ENCODE measurements at places on chromosomes 7 and 10. TPM values are rescaled to one million over a fixed set of nuclear protein-coding genes. Genes with fewer than 3 reads are reported as not detected.
A peak's percentile ranks its signal among the peaks of the same experiment; 100 is the strongest.

GRCh38 chr10:43965918-43966570 is 317.4 kb upstream of the ZNF32 start:
- no peaks in the 10 kb centered on the region for H3K36me3 ChIP-seq
- H3K27me3 ChIP-seq = peaks cover 2% of the 10 kb centered on the region
- no peak for DNase-seq
- no peak overlapping the region for H3K27ac ChIP-seq
- no peak overlapping the region for H3K4me3 ChIP-seq
- peaks cover 19% of the 10 kb centered on the region for H3K4me1 ChIP-seq

DNA sequence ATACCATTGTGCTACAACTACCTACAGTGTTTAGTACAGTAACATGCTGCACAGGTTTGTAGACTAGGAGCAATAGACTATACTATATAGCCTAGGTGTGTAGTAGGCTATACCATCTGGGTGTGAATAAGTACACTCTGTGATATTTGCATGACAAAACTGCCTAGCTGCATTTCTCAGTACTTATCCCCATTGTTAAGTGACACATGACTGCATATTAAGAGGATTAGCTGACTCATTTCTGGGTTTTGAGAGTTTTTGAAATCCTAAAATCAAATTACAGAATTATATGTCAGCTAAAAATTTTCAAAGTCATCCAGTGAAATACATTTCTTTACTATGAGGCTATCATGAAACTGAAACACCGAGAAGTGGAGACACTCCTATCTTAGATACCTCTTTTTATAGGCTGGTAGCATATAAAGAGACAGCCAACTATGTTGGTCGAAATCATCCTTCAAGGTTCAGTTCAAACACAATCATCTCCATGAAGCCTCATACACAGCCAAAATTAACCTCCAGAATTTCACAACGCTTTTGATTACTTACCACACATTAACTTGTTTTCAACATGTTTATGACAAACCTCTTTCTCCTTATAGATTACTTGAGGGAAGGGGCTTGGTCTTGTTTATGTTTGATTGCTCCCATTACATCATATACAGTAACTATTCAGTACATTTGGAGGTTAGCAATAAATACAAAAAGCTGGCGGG is 89.8 kb upstream of the ANK3 start:
- H3K4me1 ChIP-seq = peaks cover 6% of the 10 kb centered on the region
- H3K27me3 ChIP-seq = no peaks in the 10 kb centered on the region
- DNase-seq = no peak
- H3K36me3 ChIP-seq = no peaks in the 10 kb centered on the region

GRCh38 chr10:88926566-88927415 is 25.8 kb downstream of the ACTA2 start:
- H3K36me3 ChIP-seq = no peaks in the 10 kb centered on the region
- DNase-seq = peak; percentile 96
- H3K4me3 ChIP-seq = no peak overlapping the region
- peak overlapping the region; percentile 93 for H3K27ac ChIP-seq
- peaks cover 14% of the 10 kb centered on the region for H3K4me1 ChIP-seq
- no peaks in the 10 kb centered on the region for H3K27me3 ChIP-seq

DNA sequence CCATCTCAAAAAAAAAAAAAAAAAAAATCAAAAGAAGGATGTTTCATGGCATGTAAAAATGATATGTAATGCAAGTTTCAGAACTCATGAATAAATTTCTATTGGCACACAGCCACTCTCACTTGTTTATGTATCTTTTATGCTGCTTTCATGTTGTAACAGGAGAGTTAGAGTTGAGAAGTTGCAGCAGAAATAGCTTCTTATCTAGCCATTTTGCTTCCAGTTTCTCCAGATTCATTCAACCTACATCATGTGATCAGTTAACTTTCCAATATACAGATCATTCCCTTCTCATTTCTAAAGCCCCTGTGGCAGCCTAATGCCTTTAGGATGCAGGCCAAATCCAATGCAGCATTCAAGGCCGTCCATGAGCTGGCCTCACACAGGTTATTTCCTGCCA is 30.4 kb downstream of the ZNF786 start:
- no peak overlapping the region for H3K27ac ChIP-seq
- H3K27me3 ChIP-seq = no peaks in the 10 kb centered on the region
- no peaks in the 10 kb centered on the region for H3K36me3 ChIP-seq
- H3K4me1 ChIP-seq = no peaks in the 10 kb centered on the region

GRCh38 chr10:129870961-129871621 is 93.0 kb downstream of the EBF3 start:
- no peak overlapping the region for H3K4me3 ChIP-seq
- peaks cover 16% of the 10 kb centered on the region for H3K4me1 ChIP-seq
- peak overlapping the region; percentile 29 for H3K27ac ChIP-seq
- H3K36me3 ChIP-seq = peaks cover 66% of the 10 kb centered on the region
- peak; percentile 89 for DNase-seq
- H3K27me3 ChIP-seq = no peaks in the 10 kb centered on the region

The LRRTM3 gene
- 2.6 TPM for total RNA-seq

The TEX36 gene
- not detected for total RNA-seq

Data from muscle of leg (tissue), 16 donors.